ENCODE measurements at places on chromosomes 5 and 9.

- no peak for DNase-seq
These were observed 77.8 kb downstream of the BOD1 start for GRCh38 chr5:173538654-173539053.

DNA sequence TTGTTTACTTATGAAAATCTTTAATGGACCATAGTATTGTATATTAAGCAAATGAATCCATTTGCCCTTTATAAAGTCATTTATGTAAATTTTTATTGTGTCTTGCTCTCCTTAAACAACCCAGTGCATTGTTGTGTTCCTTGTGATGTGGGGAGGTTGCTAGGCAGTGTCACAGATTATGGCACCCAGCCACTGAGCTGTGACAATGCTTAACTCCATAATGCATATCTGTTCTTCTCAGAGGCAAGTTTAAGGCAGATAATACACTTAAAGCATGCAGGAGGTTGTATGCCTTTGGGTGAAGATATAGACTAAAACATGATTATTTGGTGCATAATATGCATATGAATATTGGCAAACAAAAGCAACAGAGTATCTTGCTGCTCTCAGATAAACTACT, 269.6 kb upstream of the RIOK2 start:
- DNase-seq, result peak; percentile 61

- no peak for DNase-seq
These were observed 79.6 kb downstream of the PRKACG start for GRCh38 chr9:68934329-68934644.

DNA sequence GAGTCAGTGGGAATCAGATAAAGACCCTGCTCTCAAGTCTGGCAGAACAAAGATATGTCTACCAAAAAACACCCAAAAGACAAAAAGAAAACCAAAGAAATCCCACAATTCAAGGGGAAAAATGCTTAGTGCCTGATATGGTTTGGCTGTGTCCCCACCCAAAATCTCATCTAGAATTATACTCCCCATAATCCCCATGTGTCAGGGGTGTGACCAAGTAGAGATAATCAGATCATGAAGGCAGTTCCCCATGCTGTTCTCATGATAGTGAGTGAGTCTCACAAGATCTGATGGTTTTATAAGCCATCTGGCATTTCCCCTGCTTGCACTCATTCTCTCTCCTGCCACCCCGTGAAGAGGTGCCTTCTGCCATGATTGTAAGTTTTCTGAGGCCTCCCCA, 13.4 kb downstream of the FBXO10 start:
- DNase-seq, result no peak

GRCh38 chr5:80346055-80346454, 26.3 kb downstream of the SPZ1 start:
- DNase-seq, result peak; percentile 15

GRCh38 chr9:121878271-121878822, 214.8 kb downstream of the TTLL11 start:
- no peak for DNase-seq

DNA sequence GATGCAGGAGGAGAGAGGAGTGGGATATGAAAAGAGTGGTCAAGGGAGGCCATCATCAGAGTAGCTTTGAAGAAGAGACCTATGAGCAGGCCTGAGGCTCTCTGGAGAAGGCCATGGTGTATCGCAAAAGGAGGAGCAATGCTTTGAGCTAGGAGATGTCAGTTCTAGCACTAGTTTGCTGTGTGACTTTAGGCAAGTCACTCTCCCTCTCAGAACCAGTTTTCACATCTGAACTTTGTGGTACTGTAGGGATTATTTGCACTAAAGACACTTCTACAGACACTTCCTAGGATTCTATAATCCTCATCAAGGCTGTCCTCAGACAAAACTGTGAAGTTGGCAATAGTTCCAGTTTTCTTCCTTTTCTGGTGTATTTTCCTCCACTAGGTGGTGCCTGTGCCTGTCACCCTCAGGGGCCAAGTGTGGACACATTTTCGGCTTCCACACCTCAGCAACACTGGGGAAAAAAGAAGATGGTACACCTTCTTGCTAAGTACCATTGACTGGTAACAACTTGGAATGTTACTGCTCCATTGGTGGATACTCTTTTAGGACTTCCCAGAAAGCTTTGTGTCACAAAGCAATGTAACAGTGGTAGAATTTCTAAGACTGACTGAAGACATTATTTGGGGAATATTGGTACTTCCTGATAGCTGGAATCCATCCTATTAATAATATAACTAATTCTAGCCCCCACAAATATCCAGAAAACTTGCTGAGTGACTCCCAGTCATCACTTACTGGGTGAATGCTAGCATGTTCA, 9.9 kb downstream of the PAPPA start:
- peak; percentile 34 for DNase-seq

Data from erythroblast (primary cell).